CD4-positive, alpha-beta T cell treated with Interleukin-4 for 1 hour (primary cell): ENCODE measurements at places on chromosomes 6 and 20.
A peak's percentile ranks its signal among the peaks of the same experiment; 100 is the strongest.

GRCh38 chr20:24868959-24869358 lies 80.1 kb upstream of the CST7 start:
- DNase-seq = no peak

DNA sequence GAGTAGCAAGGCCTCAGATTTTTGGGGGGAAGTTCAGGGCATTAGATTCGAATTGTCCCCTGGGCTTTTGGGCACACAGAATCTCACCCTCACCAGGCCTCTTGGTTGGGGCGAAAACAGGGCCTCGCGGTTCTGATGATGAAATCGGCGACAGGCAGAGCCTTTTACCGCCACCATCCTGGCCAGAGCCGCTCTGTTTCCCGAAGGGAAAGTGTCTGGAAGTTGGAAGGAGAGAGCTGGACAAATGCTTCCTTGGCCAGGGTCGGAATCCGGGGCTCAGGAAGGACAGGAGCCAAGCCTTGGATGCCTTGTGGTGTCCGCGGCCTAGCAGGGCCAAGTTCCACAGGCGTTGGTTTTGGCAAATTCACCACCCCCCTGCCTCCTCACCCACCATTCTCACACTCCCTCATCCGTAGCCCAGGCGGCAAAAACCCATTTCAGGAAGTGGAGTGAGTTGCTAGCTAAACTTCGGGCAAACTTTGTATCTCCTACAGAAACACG lies 3.5 kb upstream of the TFAP2A start:
- DNase-seq = no peak

DNA sequence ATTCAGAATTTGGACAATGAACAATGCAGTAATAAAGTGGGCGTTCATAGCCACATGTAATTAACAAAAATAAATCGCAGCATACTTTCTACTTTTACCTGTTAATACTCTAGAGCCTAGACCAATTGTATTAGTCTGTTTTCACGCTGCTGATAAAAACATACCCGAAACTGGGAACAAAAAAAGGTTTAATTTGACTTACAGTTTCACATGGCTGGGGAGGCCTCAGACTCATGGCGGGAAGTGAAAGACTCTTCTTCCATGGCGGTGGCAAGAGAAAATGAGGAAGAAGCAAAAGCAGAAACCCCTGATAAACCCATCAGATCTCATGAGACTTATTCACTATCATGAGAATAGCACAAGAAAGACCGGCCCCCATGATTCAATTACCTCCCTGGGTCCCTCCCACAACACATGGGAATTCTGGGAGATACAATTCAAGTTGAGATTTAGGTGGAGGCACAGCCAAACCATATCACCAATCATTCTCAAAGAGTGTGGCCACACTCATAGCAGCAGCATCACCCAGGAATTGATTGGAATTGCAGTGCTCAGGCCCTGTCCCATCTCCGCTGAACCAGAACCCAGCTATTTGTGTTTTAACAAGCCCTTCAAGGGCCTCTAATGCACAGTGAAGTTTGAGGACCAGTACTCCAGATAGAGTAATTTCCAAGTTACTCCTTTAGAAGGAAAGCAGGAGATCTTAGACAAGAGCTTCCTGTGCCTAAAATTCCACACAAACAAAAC lies 650.0 kb downstream of the KIF16B start:
- peak; percentile 46 for DNase-seq

- DNase-seq = peak; percentile 72
Measured at GRCh38 chr6:157823001-157823527, at the start of gene SNX9. TSS of gene SNX9 (plus strand) at chr6:157823246. CDS start at chr6:157823435, 189 bp downstream.

DNA sequence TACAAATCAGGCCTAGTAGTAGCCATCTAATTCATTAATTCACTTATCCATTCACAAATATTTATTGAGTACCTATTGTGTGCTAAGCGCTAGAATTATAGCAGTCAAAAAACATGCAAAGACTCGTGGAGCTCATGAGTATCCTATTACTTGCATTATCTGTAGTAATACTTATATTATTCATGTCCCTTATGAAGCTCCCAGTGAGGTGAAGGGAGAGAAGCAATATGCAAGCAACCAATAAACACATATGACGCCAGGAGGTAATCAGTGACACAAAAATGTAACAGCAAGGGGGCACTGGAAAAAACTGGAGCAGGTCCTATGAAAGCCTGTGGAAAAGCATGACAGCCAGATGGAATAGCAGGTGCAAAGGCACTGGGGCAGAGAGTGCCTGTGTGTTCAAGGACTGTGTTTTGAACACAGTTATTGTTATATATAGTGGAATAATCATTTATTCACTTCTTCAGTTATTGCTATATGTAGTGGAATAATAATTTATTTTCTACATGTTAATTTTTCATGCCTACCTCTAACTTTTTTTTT lies 109.5 kb downstream of the KIF13A start:
- DNase-seq = no peak

GRCh38 chr20:60108397-60108796 lies 150.2 kb downstream of the CDH26 start:
- no peak for DNase-seq

DNA sequence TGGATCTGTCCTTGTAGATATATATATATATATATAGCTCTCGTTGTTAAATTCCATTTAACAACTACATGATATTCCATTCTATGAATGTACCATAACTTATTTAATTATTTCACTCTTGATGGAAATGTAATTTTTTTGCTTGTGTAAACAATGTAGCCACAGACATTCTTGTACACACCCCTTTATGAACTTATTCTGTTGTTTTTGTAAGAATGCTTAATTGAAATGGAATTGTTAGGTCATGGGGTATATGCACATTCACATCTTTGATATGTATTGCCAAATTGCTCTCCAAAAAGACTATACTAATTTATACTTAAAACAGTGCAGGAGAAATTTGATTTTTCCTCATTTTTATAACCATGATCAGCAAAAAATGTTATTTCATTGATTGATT lies 67.2 kb downstream of the MAP3K4 start:
- DNase-seq = no peak

DNA sequence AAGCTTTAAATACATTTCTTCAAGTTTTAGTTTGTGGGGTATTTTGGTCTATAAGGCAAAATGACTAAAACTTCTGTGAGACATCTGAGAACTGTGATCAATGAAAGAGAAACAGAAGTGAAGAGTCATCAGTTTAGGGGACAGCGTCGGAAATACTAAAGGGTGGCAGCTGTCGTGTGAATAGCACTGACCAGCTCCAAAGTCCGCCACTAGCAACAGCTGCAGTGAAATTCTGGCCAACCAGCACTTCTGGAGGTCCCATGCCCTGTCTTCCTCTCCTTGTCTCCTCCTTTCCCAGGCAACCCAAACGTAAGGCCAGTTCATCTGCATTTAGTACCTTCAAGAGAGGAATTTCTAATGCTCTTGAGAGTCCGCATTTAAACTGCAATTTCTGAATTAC lies 87.5 kb downstream of the DACT2 start:
- DNase-seq = no peak

DNA sequence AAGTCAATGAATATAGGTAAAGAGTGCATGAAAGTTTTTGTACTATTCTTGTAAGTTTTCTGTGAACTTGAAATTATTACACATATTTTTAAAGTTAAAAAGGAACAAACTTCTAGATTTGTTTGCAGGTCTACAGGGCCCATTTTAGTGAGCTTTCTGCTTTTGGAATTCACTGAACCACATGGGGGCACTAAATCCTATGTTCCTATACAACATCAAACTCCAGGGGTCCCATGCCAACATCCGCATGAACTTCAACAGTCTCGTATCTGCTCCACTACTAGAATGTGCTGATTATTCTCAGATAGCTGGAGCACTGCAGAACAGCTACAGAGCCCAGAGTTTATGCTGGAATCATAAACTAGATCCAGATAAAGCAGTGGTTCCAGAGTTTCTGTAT lies 347.9 kb upstream of the SPTLC3 start:
- no peak for DNase-seq

DNA sequence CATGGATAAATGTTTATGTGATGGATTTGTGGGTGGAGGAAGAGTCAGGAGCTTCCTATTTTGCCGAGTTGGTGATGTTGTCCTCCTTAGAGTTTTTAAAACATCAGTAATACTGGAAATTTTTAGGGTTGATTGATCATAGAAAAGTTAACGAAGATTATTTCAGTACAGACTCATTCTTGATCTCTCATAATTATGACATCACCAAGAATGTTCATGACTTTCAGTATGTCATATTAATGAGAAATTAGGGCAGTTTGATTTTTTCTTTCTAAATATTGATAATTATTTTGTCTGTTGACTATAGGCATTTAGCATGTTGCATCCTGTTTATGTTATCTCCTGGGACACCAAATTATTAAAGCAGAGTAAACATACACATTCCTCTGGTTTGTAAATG lies 512.2 kb downstream of the CD109 start:
- no peak for DNase-seq

DNA sequence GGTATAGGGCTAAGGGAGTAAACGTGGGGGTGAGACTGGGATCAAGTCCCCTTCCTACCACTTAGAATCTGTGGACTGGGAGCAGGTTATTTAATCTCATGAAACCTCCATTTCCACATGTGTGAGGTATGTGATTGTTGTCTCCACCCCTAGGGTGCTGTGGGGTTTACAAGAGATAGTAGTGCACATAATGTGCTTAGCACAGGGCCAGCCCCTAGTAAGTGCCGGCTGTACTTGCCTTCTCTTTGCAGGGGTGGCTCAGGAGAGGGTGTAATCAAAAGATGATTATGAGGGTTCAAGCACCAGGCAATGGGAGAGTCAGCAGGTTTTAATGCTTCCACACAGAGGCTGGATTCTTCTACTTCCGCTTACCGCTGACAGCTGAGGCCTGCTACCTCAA lies 6.9 kb downstream of the NT5E start:
- DNase-seq = no peak

DNA sequence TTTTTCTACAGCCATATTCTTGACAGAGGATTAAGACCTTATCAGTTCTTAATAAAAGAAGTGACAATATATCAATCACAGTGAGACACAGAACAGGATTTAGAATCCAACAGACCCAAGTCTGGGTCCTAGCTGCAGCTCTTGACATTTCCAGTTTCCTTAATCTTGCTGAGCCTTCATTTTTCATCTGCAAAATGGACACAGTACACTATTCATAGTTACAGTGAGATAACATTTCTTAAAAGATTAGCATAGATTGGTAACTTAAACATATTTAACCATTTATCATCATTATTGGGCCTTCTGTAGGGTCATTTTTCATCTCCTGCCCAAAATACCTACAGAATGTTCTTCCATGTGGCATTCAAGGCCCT lies 45.6 kb downstream of the FKBP5 start:
- no peak for DNase-seq

GRCh38 chr20:46802722-46803121 lies 91.9 kb upstream of the EYA2 start:
- DNase-seq = no peak

GRCh38 chr6:69285054-69285453 lies 511.8 kb downstream of the LMBRD1 start:
- DNase-seq = no peak

DNA sequence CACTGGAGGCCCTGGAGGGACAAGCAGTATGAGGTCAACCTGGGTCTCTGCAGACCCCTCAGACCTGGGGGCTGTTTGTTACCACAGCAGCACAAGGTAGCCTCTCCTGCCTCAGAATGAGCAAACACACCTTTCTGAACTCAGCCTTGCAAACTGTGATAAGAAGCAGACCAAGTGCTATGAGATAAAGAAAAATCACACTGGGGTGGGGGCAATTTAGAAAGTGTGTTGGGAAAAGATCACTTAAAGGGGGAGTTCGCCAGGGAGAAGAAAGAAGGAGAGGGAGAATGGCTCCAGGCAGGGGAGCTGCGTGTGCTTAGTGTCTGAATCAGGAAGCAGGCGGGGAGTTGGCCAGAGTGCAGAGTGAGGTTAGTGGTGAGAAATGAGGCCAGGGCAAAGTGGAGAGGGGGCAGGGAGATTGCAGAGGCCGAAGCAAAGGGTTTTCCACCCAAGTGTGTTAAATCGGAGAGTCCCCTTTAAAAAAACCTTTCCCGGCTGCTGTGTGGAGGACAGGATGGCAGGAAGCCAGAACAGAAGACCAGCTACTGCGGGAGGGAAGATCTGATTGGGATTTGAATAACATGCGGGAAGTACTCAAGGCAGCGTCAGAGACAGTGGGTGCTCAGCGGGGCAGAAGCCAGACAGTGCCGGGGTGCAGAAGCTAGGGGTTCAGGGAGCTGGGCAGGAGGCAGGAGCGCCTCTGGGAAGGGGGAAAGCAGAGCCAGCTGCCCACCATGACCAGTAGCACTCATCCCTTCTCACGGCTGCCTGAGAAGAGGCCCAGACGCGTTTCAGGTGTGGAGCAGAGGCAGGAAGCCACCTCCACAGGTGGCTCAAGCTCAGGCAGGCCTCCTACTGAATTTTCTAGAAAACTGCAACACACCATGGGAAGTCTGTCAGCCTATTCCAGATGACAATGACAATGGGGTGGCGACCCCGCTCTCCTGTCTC lies 9.0 kb downstream of the ADA start:
- DNase-seq = peak; percentile 45

DNA sequence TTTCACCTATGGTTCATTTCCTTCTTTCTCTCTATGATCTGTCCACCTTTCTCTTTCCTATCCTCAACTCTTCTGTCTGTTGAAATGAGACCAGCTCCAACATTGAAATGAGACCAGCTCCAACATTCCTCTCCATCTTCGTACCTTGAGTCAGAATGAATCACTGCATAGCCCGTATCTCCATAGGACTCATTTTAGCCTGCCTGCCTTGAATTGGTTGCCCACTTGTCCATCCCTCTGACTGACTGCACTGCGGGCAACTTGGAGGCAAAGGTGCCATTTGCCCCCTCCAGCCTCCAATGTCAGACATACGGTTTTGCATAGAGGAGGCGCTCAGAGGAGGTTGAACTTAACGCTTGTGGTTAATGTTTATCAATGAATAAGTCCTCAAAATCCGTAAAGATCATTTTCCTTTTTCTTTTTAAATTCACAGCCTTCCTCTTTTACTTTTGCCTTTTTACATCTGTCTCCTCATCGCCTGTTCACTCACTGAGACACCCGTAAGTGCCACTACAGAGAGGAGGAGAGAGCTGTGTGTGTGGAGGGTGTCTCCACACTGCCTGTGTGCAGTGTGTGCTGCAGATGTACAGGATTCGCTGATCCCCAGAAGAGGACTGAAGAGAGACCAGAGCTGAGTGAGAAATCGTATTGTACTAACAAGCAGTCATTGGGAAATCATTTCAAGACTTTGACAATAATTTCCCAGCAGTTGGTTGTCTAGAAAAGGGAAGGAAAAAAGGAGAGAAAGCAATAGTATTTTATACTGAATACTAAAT lies 579.6 kb upstream of the MAP3K7 start:
- DNase-seq = no peak

GRCh38 chr6:44672086-44672485 lies 284.6 kb downstream of the CDC5L start:
- DNase-seq = no peak

DNA sequence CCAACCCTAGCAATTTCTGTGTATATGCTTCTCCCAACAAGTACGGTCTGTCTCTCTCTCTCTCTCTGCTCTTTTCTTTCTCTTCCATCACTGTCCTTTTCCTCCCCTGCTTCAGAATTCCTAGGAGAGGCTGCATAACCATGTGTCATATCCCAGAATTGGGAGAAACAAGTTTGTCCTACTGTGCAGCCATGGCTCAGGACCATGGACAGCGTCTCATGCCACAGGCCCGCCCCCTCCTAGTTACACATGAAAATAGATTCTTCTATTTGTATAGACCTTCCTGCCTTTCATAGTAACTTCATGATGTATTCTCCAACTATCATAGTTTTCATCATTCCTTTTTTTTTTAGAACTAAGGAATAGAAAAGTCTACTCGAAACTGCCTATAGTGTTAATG lies 98.0 kb downstream of the FNDC1 start:
- DNase-seq = no peak

GRCh38 chr6:46772762-46773161 lies 20.4 kb upstream of the MEP1A start:
- DNase-seq = peak; percentile 68

- peak; percentile 27 for DNase-seq
Measured at GRCh38 chr6:156963712-156964700, 186.8 kb downstream of the ARID1B start.
